Fibroblast of lung (primary cell): ENCODE measurements at places on chromosomes 1 and 21. TPM values are rescaled to one million over a fixed set of nuclear protein-coding genes. Genes with fewer than 3 reads are reported as not detected.

Gene HEYL
- total RNA-seq: under 0.01 TPM in 1 of 2 replicates, not detected in the other

Gene RIPK4
- total RNA-seq: under 0.01 TPM in 2 replicates

Gene NOS1AP
- under 0.01 and 0.17 TPM in 2 replicates for total RNA-seq

Gene CELA3A
- not detected in 2 replicates for total RNA-seq

GRCh38 chr1:208935517-208936187 lies 647.9 kb upstream of the CAMK1G start:
- H3K4me1 ChIP-seq: no peaks in the 10 kb centered on the region
- no peaks in the 10 kb centered on the region for H3K36me3 ChIP-seq
- no peak overlapping the region for H3K27ac ChIP-seq
- H3K27me3 ChIP-seq: no peaks in the 10 kb centered on the region
- no peak overlapping the region for H3K4me3 ChIP-seq
- no peak for DNase-seq

DNA sequence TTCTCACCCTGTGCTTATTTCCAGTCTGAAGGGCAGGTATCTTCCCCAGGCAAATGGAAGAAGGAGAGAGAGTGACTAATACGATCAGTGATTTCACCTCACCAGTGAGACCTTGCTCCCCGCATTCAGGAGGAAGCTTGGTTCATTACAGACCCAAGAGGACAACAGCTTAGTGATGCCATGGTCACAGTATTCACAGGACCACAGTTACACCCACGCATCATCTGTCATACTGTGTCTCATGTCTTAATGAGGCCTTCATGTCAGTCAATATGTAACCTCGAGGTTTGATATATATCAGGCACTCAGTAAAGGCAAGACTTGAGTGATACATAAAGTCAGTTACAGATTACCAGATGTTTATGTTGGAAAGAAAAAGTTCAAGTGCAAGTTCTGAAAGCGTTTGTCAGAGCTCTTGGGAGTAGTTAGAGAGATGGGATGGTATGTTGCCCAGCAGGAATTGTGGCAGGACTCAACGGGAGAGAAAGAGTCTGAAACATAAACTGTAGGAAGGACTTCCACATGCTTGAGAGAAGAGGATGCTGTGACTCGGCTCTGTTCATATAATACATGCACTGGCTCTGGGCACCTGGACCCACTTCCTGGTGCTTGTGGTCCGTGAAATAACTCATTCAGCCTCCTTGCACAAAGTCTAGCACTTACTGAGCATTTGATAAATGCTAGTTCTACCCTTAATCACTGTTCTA lies 33.3 kb downstream of the GNPAT start:
- H3K4me1 ChIP-seq: no peaks in the 10 kb centered on the region
- no peaks in the 10 kb centered on the region for H3K27me3 ChIP-seq
- peak; percentile 17 for DNase-seq
- no peak overlapping the region for H3K4me3 ChIP-seq
- peaks cover 3% of the 10 kb centered on the region for H3K36me3 ChIP-seq

DNA sequence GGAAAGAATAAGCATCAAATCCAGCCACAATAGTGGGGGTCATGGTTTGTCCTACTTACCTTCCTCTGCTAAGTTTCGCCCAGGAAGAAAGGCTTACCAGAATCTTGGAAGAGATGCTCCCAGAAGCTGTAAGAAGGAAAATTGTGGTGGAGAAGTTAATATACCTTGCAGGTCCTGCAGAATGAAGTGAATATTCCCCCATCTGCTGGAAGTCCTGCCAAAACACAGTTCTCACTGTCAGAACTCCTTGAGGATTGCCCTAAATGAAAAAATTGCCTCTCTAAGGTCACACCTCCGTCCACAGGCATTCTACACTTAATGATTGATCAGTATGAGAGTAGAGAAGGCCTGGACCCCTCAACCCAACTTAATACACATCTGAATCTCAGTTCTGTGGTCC lies 78.4 kb upstream of the RGS21 start:
- H3K27me3 ChIP-seq: no peaks in the 10 kb centered on the region
- no peak overlapping the region for H3K4me3 ChIP-seq
- DNase-seq: no peak
- no peaks in the 10 kb centered on the region for H3K36me3 ChIP-seq

- peak; percentile 56 for DNase-seq
- peak overlapping the region; percentile 85 for H3K27ac ChIP-seq
- H3K27me3 ChIP-seq: no peaks in the 10 kb centered on the region
- no peak overlapping the region for H3K4me3 ChIP-seq
These were observed 73.7 kb downstream of the LAMC1 start for GRCh38 chr1:183096894-183097293.
